Central memory CD4-positive, alpha-beta T cell (primary cell): ENCODE measurements at places on chromosomes 2 and 18.

DNA sequence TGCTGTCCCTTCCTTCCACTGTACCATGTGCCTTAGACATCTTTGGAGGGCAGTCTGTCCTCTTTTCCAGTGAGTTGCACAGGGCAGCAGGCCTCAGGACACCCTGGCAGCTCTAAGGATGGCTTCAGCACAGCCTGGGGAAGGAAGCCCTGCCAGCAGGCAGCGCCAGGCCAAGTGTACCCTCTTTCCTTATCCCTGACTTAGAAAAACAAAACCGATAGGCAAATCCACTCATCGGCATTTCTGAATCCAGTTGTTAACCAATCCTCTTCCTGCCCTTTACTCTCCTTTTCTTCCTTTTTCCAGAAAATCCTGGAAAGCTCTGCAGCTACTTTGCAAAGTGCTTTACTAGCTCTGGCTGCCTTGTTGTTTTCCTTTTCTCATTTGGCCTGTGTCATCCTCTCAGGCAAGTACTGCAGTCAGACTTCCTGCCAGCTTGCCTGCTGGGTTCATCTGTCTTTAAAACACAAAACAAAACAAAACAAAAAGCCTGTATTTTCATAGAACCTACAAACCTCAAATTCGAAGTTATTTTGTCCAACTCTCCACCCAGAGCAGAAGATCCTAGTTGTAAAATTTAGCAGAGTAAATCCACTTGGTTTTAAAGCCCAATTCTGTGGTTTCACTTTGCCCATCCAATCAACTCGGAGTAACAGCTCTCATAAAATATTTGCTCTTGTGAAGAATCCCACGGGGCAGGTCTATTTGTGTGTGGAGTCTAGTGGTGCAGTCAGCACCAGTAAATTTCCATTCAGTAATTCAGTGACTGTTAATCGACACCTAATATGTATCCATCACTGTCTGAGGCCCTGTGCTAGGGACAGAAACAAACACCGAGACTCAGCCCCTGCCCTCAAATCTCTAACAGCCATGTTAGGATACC, 45.2 kb downstream of the PCBP1 start:
- DNase-seq: peak; percentile 63

GRCh38 chr18:79917853-79918614, 33.4 kb downstream of the SLC66A2 start:
- DNase-seq: no peak

DNA sequence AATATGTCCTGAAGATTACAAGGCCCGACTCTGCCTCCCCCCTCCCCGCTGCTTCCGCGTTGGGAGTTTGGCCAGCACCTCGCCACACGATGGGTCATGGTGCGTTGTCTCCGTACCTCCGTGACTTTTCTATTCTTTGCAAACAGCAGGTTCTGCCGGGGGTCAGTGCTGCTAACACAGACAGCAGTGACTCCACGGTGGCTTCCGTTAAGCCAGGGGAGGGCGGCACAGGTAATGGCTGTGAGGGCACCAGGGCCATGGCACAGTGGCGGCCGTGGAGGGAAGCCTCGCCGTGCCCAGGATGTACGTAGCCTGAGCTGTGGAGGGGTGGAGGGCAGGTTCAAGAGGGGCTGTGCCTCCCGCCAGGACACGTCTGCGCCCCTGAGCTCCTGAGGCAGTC, 115.5 kb downstream of the NFATC1 start:
- no peak for DNase-seq

DNA sequence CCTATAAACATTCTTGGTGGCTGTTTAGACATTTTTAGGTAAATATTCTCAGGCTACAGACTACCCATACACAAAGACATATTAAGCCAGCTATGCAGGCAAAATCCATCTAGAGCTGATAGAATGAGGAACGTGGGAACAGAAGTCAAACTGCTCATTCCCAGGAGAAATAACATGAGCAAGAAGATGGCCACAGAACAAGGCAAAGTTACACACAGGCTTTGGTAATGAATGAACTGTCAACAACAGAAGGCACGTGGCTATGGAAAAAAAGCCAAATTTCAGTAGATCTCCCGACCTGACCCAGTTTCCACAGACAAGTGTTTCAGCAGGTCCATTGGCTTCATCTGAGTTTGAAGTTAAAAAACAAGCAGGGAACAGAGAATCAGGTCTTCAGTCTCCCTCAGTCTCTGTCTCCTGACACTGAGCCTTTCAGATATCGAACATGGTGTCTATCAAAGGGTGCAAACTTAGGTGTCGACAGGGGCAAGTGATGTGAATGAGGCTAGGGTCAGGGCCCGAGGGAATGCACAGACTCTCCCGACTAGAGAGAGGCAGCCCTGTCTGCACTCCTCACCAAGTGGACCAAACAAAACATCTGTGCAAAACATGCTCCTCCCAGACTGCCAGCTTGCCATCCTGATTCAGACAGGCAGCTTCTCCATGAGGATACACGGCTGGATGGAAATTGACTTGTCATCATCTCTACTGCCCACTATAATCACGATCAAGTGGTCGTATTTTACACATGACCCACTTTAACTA, 25.9 kb downstream of the SIGLEC15 start:
- no peak for DNase-seq

GRCh38 chr2:238841542-238842164, 6.2 kb upstream of the TWIST2 start:
- no peak for DNase-seq

DNA sequence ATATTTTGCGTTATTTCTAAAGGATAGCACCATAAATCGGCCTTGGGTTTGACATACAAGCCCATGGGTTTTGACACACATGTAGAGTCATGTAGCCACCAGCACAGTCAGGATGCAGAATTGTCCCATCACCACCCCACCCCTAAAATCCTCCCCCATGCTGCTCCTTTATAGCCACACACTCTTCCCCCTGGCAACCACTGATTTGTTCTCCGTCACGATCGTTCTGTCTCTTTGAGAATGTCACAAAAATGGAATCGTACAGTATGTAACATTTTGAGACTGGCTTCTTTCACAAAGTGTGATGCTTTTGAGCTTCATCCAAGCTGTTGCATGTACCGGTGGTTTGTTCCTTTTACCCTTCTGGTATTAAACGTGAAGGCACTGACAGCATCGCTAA, 39.1 kb downstream of the CRACDL start:
- no peak for DNase-seq

- DNase-seq: no peak
Measured at GRCh38 chr2:200352636-200353035, 46.1 kb downstream of the SPATS2L start.

GRCh38 chr18:8358033-8358765, 251.0 kb upstream of the RAB12 start:
- DNase-seq: no peak

- no peak for DNase-seq
Measured at GRCh38 chr2:74439803-74440377, 1.8 kb downstream of the RTKN start.

- no peak for DNase-seq
Measured at GRCh38 chr2:240989451-240990265, 8.8 kb upstream of the SNED1 start.

GRCh38 chr2:99806758-99807157, 316.9 kb upstream of the REV1 start:
- no peak for DNase-seq

DNA sequence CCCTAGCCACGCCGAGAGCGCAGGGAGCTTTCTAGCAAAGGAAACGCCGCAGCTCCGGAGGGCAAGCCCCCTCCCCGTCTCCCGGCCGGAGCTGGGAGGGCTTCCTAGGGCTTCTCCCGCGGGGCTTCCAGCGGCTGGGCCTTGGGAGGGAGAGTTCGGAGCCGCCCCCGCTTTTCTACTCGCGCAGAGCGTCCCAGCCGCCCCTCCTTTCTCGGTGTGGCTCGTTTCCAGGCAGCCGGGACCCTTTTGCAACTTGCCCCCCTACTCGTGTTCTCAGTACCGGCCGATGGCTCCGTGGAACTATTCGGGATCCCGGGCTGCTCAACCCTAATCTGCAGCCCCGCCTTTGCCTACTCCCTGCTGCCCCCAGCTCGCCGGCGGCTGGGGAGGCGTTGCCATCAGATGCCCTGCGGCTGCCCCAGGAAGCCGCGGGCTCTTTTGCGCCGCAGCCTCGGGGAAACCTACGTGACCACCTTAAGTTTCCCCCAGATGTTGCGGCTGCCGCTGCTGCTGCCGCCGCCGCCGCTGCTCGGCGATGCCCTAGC, 1.5 kb upstream of the NR4A2 start:
- DNase-seq: no peak

DNA sequence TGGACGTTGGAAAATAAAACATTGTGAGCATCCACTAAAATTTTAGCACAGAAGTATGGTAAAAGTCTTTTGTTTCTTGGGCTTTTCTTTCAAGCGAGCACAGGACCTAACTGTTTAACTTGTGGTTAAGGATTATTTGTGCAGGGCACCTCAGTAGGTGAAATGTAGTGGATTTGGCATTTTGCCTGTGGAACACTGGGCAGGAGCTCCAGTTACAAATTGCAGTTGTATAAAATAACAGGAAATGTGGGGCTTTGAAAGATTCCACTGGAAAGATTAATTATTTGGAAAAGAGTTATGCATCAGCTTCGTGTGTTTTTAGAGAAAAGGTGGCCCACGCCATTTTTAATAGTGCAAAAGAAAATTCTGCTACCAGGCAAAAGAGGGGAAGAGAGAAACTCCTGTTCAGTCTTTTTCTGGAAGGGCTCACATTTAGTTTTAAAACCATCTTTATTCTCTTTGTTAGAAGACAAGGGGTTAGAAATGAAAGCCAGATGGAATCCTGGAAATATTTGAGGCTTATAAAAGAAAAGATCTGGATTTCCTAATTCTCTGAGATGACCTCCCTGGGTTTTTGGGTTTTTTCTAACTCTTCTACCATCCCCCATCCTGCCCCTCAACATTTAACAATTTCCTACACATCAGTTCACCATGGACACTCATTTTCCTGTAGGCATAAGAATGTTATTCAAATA, 144.3 kb upstream of the SERTAD2 start:
- DNase-seq: no peak
